NT2/D1 (cell line): ENCODE measurements at places on chromosomes 3 and 15.

DNA sequence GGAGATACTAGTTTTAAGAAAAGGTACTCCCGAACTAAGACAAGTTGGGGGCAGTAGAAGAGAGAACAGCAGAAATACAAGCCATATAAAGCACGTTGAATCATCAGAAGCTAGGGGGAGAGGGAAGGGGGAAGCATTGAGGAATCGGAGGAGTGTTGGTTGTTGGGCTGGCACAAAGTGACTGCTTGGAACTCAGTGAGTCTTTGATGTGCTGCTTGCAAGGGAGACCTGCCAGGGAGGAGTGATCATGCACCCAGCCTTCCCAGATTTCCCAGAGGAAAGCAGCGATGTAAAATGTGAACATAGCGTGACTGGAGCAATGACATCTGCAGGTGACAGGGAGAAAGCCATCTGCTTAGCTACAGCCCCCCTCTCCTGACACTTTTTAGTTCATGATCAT is 192.4 kb upstream of the IL12A start:
- DNase-seq, result no peak

DNA sequence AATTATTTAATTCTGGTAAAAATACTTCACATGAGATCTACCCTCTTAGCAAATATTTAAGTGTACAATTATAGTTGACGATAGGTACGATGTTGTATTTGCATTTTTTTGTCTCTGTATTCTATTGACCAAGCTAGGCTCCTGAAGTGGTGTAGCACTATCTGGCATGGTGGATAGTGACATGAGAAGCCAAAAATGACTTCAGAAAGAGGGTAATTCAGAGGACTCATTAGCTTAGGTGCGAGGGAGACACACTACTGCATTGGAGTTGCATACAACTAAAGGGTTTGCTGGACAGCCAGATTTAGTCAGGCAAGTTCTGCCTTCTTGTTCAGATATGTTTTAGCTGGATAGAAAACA is 50.6 kb downstream of the KBTBD8 start:
- DNase-seq, result no peak

GRCh38 chr15:62270216-62270921 is 105.3 kb upstream of the C2CD4B start:
- DNase-seq, result no peak

- DNase-seq, result no peak
Measured at GRCh38 chr3:126516152-126516935, 1.2 kb downstream of the UROC1 start.

DNA sequence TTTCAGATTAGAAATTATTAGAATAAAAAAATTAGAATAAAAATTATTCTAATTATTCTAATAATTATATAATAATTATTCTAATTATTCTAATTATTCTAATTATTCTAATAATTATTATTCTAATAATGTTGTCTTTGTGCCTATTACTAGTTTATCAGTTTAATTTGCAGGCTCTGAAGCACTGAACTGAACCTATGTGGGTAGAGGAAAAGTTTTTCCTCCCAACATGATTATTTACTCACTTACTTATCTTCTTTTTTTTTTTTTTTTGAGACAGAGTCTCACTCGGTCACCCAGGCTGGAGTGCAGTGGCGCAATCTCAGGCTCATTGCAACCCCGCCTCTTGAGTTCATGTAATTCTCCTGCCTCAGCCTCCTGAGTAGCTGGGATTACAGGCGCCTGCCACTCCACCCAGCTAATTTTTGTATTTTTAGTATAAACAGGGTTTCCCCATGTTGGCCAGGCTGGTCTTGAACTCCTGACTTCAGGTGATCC is 39.7 kb upstream of the C15orf39 start:
- no peak for DNase-seq

- peak; percentile 44 for DNase-seq
Measured at GRCh38 chr3:24264748-24265158, 229.9 kb downstream of the THRB start.

DNA sequence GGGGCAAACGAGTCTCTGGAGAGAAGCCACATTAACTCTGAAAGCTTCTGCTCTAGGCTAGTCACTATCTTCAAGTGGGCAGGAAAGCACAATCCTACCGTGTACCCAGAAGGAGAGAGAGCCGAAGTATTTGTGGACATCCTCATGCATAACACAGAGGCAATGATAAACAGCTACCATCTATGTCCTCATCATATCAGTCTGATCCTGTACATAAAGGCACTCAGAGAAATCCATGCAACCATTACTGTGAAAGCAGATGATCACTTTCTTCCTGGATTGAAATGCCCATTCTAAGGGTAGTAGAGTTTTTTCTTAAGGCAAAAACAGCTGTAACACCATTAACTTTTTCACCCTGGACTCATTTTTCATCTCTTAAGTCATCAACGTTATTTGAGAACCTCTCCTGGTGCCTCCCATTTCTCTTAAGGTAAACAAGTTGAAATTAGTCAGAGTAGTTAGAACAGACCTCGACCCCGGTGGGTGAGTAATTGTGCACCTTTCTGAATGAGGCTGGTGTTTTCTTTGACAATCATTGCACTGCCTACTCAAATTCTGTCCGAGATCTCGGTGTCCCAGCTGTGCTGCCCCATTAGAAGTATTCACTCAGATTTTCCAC is 327.4 kb downstream of the SHQ1 start:
- DNase-seq, result no peak

DNA sequence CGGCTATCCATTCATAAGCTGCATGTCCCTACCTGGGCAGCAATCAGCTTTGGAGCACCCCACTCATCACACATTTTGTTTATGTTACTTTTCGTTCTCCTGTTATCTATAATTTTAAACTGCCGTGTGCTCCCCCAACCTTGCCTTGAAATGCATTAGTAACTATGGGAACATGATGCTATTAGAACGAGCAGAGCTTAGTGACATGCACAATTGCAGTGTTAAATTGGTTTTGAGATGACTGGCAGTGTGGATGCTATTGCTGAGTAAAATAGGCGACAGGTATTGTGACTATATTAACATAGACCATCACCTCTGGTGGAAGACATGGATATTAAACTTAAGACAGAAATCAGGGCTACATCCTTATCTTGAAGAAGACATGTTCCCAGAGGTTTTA is 191.6 kb downstream of the KCNAB1 start:
- no peak for DNase-seq

- DNase-seq, result no peak
Measured at GRCh38 chr3:16132190-16132589, 42.3 kb upstream of the GALNT15 start.

- DNase-seq, result no peak
Measured at GRCh38 chr3:138443521-138444503, 9.4 kb downstream of the ESYT3 start.

- no peak for DNase-seq
Measured at GRCh38 chr15:42392309-42393024, 33.2 kb downstream of the CAPN3 start.

DNA sequence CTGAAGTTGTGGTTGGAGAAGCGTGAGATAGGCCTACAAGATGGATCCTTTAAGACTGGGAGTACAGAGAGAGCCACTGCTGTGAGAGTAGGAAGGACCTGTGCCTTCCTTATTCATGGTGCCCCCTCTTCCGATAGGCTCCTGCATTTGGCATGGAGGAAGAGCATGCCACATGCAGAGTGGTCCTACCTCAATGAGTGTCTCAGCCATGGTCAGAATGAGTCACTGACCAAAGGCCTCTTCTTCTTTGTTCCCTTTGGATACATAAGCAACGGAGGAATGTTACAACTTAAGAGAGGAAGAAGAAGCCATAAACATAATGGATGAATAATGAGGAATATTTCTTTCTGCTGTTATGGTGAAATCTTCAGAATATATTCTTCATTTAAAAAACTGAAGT is 681.2 kb upstream of the GRM7 start:
- DNase-seq, result no peak

- no peak for DNase-seq
Measured at GRCh38 chr3:16658925-16659793, 53.9 kb upstream of the DAZL start.

DNA sequence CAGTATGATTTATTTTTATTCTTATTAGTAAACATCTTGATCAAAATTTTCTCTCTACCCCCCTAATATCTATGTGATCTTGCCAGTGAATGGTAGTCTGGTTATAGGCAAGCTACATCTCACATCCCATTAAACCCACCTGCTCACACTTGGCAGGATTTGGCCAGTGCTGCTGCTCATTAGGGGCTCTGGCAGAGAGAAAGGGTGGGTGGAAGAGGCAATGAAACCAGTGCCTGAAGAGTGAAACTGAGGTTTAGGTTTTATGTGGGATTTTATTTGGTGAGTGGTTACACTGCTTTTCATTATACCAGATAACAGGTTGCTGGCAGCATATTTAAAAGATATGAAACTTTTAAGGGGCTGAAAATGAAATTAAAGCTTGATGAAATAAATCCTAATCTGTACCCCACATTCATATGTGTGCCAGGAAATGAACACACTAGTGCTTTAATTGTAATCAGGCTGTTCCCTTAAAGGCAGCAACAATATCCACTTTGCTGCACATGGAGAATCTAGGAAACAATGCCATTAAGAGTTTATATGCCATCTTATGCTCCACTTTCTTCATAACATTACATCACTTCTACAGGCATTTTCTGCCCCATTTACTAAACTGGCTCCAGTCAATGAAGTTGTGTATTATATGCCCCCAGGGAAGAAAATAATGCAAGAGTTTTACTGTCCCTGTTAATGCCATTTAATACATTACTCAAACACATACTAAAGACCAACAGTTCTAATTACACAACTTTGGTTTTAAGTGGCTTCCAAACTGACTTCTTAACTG is 688.7 kb downstream of the MECOM start:
- DNase-seq, result no peak

DNA sequence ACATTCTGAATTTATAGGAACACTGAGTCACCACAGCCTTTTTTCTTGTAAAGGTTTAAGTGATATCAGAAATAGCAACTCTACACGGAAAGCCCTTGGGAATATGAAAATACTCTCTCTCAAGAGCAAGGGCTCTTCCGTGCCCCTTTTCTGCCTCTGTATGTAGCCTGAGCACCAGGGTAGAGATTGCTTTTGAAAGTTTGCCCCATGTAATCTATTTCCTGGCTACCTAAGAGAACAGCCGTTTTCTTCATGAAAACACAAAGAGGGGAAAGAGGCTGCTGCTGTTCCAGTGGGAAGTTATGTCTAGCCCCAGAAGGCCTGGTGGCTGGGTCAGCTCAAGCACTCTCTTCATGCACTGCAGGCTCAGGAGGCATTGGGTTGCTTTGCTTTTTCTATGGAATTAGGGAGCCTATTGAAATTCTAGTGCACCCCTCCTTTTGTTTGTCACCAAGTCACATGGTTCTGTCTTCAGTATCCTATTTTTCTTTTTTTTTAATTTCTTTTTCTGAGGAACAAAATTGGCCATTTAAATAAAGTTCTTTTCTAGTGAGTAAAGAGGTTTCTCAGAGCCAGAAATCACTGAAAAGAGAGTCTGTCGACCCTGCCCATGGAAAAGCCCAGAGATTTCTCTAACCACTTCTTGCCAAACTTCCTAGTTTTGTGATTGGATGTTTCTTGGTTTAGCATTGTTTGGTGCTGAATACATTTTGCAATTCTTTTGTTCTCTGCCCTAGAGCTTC is 39.5 kb downstream of the TIGIT start:
- peak; percentile 32 for DNase-seq

DNA sequence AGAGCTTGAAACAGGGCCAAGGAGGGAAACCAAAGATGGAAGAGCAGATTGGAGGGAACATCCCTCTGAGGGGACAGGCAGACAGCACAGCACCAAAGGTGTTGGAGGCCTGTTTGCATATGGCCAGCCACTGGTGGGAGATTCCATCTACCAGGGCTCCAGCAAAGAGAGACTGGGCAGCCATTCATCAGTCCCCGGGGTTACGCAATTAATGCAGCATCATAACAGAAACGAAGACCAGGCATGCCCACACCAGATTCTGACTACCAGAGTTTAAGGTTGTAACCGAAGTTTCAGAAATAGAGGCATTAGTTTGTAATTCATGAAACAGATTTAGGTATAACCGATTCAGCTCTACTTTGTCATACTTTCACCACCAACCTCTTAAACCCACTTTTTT is 58.1 kb downstream of the COL8A1 start:
- no peak for DNase-seq

DNA sequence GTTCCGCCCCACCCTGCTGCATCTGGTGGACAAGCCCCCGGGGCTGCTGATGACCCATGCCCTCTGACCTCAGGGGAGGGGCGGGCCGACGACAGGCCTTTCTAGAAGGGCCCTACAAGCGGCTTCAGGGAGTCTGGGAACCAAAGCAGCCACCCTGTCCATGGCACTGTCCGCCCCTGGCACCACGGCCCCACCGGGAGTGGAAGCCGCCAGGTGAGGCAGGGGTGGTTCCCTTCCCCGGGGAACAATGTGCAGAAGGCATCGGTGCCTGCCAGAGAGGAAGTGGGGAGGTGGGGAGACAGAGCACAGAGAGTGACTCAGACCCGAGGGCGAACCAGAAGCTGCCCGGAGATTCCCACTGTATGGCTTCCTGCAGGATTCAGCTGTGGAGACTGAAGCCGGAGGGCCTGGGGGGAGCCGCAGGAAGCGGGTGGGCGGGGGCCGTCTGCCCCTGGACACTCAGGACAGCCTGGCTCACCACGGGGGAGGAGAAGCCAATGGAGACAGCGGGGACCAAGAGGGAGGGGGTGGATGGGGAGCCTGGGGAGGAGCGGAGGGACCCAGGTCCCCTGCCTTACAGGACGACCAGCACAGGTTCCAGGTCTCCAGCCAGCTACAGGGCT is 134.0 kb downstream of the TPRA1 start:
- no peak for DNase-seq

GRCh38 chr3:42127226-42127625 is 36.1 kb downstream of the TRAK1 start:
- DNase-seq, result no peak

- DNase-seq, result no peak
Measured at GRCh38 chr15:93088200-93088980, 621 bp downstream of the RGMA start.

DNA sequence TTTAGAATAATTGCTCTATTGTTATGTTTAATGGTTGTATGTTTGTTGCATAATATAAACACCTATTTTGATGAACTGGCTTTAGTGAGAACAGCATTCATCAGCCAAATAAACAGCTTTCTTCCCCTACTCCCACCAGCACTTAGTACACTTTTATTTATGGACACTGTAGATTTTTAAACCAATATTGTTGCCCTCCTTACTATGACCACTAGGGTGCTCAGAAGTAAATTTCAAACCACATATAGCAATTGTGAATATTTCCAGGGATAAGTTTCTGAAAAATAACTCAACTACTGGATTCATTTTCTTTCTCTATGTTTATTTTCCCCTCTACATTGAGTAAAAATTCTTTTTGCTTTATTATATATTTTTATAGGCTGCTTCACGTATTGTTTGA is 84.7 kb upstream of the PTX3 start:
- no peak for DNase-seq
